ENCODE measurements at places on chromosomes 5 and 9. TPM values are rescaled to one million over a fixed set of nuclear protein-coding genes. Genes with fewer than 3 reads are reported as not detected.

The NEURL1B gene
- polyA plus RNA-seq: 0.49 TPM

The TAF11L3 gene
- polyA plus RNA-seq: not detected

DNA sequence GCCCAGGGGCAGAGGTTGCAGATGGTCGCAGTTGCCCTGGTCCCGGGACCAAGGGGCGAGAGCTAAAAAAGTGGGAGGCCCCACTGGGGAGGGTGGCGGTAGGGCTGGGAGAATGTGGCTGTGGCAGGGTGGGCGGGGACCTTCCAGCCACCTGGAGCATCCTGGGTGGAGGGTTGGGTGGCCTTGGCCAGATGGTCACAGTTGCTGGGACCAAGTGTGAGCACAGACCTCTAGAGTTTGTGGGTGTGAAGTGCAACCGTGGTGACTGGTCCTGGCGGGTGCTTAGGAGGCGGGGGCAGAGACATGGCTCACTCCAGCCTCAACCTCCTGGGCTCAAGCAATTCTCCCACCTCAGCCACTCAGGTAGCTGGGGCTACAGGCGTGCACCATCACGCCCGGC is 5.7 kb upstream of the TRAF2 start:
- DNase-seq: peak; percentile 64

- DNase-seq: no peak
Measured at GRCh38 chr5:159337016-159337955, 7.0 kb upstream of the IL12B start.

DNA sequence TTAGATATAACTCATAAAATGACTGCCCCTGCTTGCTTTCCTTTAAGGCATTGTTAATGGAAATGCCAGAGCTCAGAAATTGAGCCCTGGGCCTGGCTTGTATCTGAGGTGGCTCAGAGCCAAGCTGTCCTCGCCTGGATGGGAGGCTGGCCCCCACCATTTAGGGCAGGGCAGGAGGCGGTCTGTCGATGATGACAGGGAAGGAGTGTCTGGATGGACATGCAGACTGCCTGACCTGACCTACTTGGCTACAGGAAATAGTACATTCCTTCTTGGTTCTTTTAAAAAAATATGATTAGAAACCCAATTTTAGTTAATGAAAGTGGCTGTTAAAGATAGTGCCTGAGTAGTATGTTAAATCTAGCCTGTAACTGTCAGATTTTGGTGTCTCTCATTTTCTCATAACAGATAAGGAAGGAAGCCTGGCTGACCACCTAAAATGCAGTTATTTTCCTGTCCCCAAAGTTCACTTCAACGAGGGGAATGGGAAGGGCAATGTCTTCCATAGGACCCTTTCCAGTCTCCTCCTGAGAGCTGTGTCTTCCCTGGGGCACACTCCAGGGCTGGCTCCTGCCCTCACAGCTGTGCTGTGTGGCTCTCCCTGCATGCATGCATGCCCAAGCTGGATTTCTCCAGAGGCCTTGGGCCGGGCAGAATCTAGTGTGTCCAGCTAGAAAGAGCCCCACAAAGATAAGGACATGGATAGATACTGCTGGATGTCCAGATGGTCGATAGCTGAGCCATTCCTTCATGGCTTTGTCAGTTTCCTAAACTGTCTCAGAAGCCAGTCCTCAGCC is 42.3 kb downstream of the MACROH2A1 start:
- peak; percentile 75 for DNase-seq

DNA sequence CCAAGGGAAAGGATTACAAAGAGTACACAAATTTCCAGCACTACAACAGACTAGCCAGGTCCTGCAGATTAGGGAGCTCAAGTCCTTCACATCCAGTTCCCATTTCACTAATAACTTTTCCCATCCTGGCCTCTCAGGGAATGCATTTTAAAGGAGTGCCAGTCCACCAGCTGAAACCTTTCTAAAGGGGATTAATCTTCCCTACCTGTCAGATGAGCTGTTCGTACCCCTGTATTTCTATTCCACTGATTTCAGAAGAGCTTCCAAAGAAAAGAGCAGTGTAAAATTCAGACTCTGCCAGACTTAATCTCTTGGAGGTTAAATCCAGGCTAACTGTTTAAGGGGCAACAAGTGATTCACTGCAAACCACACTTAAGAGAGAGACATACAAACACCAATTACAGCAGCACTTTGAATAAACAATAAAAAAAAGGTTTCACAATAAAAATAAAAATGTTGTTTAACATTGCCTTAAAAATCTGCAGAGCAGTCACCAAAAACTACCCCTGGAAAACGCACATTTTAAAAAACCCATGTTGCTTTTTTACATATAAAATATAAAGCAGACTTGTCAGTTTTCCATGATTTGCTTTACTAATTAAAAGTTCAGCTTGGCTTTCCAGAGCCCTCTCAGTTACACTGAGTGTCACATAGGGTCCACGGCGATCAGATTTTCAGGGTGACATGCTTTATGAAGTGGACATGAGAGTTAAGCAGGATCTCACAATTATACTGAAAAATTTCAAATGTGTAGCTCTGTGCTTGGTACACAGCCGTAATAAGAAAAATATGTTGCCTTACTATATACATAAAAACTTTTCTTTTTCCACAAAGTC is 3.2 kb downstream of the ROR2 start:
- no peak for DNase-seq
